ENCODE measurements at places on chromosomes 12 and 14. TPM values are rescaled to one million over a fixed set of nuclear protein-coding genes. Genes with fewer than 3 reads are reported as not detected.

COL2A1 gene
- polyA plus RNA-seq: not detected

USP5 gene
- polyA plus RNA-seq: 71.5 TPM

CCDC175 gene
- polyA plus RNA-seq: not detected

- no peaks in the 10 kb centered on the region for H3K36me3 ChIP-seq
- H3K4me3 ChIP-seq: no peak overlapping the region
- H3K27ac ChIP-seq: no peak overlapping the region
- DNase-seq: no peak
- H3K4me1 ChIP-seq: no peaks in the 10 kb centered on the region
- H3K27me3 ChIP-seq: no peaks in the 10 kb centered on the region
Measured at GRCh38 chr12:45388545-45388944, 172.7 kb downstream of the ANO6 start.

DNA sequence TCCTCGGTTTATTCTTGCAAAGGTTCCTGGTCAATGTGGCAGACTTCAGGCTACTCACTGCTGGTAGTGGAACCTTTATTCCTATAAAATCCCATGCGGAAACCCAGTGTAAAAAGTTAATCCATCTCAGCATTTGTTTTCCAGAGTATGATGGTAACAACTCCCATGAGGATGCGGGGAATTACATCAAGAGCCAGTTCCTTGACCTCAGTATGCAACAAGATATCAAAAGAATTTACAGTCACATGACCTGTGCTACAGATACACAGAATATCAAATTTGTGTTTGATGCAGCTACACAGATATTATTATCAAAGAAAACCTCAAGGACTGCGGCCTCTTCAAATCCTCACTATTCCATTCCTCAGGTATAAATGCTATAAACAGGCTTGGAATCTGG lies 19.3 kb downstream of the CPM start:
- no peaks in the 10 kb centered on the region for H3K27me3 ChIP-seq
- no peaks in the 10 kb centered on the region for H3K4me1 ChIP-seq
- no peak for DNase-seq
- no peak overlapping the region for H3K27ac ChIP-seq

GRCh38 chr14:92513204-92513965 lies at the start of gene RIN3:
TSS of gene RIN3 (plus strand) at chr14:92513781. CDS start at chr14:92513933, 152 bp downstream.
- peaks cover 25% of the 10 kb centered on the region for H3K4me1 ChIP-seq
- no peak for DNase-seq
- H3K4me3 ChIP-seq: peak within 1 kb of the TSS; percentile 76
- H3K27ac ChIP-seq: peak within 1 kb of the TSS; percentile 67
- H3K36me3 ChIP-seq: no peaks in the 10 kb centered on the region

DNA sequence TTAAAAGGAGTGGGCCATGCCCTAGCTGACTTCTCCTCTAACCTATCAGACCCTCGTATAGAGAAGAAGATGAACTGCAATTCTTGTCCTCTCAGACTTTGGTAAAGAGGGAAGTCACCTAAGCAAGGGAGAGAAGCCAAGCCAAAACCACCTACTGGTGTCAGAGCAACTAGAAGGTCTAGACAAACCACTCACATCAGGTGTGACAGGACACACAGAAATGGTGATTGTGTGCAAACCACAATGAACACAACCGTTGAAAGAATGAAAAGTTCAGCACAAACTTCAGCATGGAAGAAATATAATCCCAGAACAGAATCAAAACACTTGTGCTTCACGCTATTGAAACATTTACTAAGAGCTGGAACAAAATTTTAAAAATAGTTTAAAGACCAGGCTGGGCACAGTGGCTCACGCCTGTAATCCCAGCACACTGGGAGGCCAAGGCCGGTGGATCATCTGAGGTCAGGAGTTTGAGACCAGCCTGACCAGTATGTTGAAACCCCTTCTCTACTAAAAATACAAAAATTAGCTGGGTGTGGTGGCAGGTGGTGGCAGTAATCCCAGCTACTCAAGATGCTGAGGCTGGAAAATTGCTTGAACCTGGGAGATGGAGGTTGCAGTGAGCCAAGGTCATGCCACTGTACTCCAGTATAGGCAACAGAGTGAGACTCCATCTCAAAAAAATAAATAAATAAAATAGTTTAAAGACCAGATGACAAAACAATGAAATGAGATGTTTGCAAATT lies 56.2 kb upstream of the NTF3 start:
- H3K36me3 ChIP-seq: no peaks in the 10 kb centered on the region
- no peaks in the 10 kb centered on the region for H3K27me3 ChIP-seq
- H3K27ac ChIP-seq: no peak overlapping the region
- no peaks in the 10 kb centered on the region for H3K4me1 ChIP-seq
- H3K4me3 ChIP-seq: no peak overlapping the region
- no peak for DNase-seq

- no peak overlapping the region for H3K27ac ChIP-seq
- H3K4me1 ChIP-seq: no peaks in the 10 kb centered on the region
- H3K27me3 ChIP-seq: no peaks in the 10 kb centered on the region
- no peak for DNase-seq
- no peak overlapping the region for H3K4me3 ChIP-seq
Measured at GRCh38 chr12:42362647-42363260, 36.8 kb downstream of the PPHLN1 start.

GRCh38 chr14:69281450-69282169 lies 21.7 kb downstream of the GALNT16 start:
- no peak for DNase-seq
- H3K27me3 ChIP-seq: no peaks in the 10 kb centered on the region
- no peaks in the 10 kb centered on the region for H3K36me3 ChIP-seq
- H3K4me3 ChIP-seq: no peak overlapping the region

DNA sequence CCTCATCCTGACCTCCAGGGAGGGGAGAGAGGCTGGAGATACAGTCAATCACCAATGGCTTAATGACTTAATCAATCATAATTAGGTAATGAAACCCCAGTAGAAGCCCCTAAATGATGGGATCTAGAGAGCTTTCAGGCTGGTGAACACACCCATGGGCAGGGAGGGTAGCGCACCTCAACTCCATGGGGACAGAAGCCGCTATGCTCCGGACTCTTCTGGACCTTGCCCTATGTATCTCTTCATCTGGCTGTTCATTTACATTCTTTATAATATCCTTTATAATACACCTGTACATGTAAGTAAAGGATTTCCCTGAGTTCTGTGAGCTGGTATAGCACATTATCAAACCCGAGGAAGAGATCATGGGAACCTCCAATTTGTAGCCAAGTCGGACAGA lies 205.9 kb downstream of the STXBP6 start:
- no peaks in the 10 kb centered on the region for H3K36me3 ChIP-seq
- H3K4me3 ChIP-seq: no peak overlapping the region
- DNase-seq: no peak
- no peaks in the 10 kb centered on the region for H3K4me1 ChIP-seq
- no peaks in the 10 kb centered on the region for H3K27me3 ChIP-seq

- DNase-seq: no peak
- H3K27ac ChIP-seq: no peak overlapping the region
- H3K36me3 ChIP-seq: no peaks in the 10 kb centered on the region
Measured at GRCh38 chr12:89384807-89385206, 32.5 kb upstream of the DUSP6 start.

GRCh38 chr12:91250273-91250665 lies 67.7 kb upstream of the DCN start:
- no peak for DNase-seq
- no peaks in the 10 kb centered on the region for H3K36me3 ChIP-seq
- H3K27ac ChIP-seq: no peak overlapping the region
- no peak overlapping the region for H3K4me3 ChIP-seq
- no peaks in the 10 kb centered on the region for H3K4me1 ChIP-seq
